Activated T-helper 1 cell treated with anti-CD3 and anti-CD28 coated beads, Interleukin-2, amount 50 U/mL, for 16 hours (primary cell): ENCODE measurements at places on chromosomes 4 and X.

DNA sequence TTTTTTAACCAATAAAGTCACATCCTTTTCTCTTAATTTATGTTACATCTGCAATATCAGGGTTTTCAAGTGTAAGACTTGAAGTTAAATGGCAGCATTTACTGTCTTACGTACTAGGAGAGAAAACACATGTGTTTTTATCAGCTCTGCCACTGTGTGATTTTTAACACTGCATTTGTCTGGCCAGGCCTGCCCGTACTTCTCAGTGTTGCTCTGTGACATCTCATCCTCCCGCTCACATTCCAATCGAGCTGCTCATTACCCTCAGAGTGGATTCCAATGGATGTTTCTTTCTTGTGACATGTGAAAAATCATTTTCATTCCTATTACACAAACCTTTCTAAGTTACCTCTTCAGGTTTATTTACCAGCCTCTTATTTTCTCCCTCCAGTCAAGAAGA, 420.3 kb downstream of the FAT4 start:
- DNase-seq: no peak

- DNase-seq: no peak
These were observed 411.5 kb upstream of the FTHL17 start for GRCh38 chrX:31483336-31483735.

DNA sequence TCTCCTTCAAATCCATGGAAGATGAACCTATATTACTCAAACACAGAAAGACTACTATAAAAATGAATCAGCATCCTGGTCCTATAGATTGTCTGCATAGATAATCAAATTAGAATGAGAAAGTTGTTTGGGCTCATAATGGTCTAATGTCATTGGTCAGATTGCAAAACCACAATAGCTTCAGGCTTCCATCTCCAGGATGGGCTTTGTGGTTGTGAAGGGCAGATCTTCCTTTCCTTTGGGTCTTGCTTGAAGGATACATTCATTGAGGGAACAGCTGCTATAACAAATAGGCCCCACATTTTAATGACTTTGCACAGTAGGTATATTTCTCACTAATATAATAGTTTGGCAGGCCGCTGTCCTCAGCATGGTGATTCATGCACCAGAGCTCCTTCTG, 94.3 kb downstream of the REPS2 start:
- DNase-seq: no peak

GRCh38 chrX:104324461-104325212, 69.9 kb upstream of the ESX1 start:
- DNase-seq: no peak

- DNase-seq: no peak
These were observed 209.3 kb downstream of the CHIC2 start for GRCh38 chr4:53854991-53855568.

DNA sequence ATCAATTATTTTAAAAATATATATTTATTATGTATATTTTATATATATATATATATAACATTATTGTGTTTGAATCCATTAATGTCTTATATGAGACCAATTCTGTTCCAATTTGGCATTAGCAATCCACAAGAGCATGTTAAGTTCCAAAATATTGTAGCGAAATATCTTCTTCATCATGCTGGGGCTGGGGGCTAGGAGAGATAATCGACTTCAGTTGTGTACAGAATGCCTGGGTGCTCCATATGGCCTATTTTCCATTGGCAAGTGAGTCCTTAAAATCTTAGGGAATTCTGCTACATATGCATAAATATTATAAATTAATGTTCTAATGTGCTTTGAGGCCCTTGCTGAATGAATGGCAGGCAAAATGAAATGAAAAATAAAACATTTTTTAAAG, 117.7 kb downstream of the PCDH7 start:
- no peak for DNase-seq

GRCh38 chr4:57044279-57044678, 65.6 kb downstream of the POLR2B start:
- DNase-seq: no peak

DNA sequence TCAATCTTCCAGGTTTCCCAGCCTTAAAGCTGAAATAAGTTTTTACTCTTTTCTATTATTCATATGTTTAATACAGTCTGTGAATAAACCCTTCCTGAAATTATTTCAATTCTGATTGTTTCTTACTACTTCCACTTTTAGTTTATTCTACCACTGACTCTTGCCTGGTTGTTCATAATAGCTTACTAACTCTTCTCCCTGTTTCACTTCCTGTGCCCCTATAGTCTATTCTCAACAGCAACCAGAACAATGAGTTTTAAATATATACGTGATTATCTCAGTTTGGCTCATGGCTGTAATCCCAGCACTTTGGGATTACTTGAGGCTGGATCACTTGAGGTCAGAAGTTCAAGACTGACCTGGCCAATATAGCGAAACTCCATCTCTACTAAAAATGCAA, 408.0 kb upstream of the SPOCK3 start:
- DNase-seq: no peak
